BJ (cell line): ENCODE measurements at places on chromosomes 2 and 18.
A peak's percentile ranks its signal among the peaks of the same experiment; 100 is the strongest.

- no peak for DNase-seq
Measured at GRCh38 chr2:34161549-34161948, 562.5 kb upstream of the FAM98A start.

DNA sequence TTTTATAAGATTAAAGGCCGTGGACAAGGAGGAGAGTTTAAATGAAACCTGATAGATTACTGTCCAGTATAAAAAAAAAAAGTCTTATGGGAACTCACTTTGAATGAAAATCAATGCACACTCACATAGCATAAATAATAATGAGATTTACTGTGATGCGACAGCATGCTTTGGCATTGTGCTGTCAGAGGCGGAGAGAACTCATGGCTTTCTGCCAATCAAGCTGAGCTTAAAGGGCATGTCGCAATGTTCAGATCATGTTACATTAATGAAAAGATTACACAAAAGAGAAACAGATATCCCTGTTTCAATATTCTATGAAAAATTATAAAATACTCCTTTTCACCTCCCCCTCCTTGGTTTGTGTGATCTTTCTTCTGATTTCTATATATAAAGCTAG, 310.8 kb downstream of the ERBB4 start:
- DNase-seq = peak; percentile 3

DNA sequence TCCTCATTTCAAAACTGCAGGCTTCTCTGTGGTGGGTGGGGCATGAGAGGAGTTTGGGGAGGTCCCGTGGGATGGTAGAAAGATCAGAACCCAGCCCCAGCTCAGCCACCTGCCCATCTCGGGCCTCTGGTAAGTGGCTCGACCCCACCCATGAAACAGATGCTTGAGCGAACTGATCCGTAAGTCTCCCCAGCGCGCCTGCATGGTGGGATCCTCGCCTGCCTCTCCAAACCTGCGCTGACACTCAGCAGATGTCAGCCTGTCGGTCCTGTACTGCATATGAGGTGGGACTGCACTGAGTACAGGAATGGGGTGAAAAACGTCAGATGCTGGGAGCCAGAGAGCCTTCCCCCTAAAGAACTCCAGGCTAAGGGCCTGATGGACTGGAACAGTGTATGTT, 15.9 kb upstream of the RPL31 start:
- no peak for DNase-seq

DNA sequence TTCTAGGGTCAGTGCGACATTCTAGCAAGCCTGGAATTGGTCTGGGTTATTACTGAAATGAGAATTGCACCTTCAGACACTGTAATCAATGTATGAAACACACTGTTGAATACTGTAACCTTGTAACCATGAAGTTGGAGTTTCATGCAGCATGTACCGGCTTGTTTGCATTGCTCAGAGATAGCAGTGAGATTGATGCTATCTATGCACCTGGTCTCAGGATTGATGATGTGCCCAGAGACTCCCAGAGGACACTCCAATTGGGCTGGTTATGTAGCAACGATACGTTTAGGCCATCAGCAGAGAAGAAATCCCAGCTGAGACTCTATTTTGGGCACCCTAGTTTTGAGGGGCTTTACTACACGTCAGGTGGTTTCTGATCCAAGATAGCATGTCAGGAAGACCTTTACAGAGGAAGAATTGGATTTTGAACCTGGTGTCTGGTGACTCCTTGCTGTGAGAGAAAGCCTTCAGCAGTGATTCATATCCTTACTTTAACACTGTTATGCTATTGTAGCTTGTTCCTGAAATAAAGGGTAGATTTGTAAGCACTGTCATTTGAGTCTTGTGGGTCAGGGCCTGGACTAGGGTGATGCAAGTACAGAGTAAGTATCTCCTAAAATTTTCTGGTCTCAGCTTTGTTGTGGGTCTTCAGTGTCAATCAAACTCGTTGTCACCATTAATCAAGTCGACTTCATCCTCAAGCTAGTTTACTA, 305.1 kb upstream of the GULP1 start:
- DNase-seq = no peak

- no peak for DNase-seq
Measured at GRCh38 chr2:158783923-158784322, 11.2 kb upstream of the DAPL1 start.

GRCh38 chr2:11784747-11785610, 38.5 kb downstream of the LPIN1 start:
- DNase-seq = no peak

DNA sequence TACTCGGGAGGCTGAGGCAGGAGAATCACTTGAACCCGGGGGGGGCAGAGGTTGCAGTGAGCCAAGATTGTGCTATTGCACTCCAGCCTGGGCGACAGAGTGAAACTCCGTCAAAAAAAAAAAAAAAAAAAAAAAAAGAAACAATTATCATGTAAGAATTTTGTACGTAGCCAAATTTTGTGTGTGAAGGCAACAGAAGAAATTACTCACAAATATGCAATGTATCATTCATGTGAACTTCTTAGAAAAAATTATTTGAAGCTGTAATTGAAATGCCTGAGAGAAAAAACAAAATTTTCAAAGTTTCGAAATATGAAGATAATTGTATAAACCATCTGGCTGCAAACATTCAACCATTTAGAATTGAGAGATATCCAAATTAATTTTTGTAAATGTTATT, 204.8 kb upstream of the PARD3B start:
- no peak for DNase-seq

DNA sequence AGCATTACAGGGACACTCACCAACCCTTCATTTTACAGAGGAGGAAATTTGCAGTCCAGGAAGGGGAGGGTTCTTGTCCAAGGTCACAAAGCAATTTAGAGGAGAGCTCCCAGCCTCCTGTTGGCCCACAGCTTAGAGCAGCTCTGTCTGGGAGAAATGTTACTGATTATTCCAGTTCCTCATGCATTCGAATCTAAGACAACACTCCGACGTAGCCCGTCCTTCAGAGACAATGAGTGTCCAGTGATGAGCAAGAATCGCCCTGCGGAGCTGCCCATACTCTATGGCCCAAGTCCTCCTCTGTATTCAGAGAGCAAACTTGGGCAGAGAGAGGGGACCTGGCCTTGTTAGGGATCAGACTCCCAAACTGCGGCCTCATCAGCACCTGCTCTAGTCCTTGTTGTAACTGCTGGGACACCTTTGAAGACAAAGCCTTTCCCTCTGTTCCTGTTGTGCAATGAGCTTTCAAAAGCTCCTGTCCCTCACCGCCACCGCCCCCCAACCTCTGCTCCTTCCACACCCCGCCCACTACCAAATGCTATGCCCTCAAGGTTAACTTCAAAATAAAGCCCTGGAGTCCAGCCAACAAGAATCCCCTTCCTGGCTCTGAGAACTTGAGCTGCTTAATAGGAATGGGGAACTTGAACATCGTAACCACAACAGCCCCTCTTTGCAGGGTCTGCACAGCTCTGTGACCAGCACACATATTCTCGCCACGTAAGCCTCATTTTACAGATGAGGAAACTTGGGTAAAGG, 234.8 kb upstream of the SMAD2 start:
- DNase-seq = no peak

DNA sequence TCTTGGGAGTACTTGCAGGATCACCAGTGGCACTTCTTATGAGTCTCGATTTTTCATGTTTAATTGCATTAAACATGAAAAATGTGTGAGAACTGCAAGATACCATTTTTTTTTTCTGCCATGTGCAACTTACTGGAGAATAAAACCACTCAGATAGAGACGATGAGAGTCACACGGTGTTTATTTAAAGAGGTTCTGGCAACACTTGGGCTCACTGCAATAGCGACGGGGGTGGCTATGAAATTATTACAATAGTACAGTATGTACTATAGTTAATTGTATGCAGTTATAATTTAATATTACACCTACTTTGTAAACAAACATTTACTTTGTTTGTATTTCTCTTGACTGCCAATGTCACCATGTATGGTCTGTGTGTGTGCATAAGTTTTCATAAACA, 479.8 kb downstream of the NUP35 start:
- DNase-seq = no peak

- DNase-seq = no peak
Measured at GRCh38 chr2:230225486-230225885, at the start of gene SP140. TSS of gene SP140 (plus strand) at chr2:230225736. CDS start at chr2:230225845, 109 bp downstream.

DNA sequence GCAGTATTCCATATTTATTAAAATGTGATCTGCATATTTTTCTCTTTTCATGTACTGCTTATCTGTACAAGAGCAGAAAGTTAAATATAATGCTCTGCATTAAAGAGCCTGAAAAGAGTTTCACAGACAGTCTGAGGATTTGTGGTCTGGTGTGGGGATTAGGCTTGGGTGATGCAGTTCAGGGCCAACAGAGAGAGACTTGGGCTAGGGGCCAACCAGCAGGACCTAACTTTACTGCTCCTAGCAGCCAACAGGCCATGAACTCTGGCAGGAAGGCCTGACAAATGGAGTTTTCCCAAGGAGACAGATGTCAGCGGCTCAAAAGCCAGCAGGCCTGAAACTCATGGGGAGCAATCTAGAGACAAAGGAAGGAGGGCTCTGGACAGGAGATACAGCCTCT, 169.6 kb downstream of the LRRTM1 start:
- DNase-seq = no peak

GRCh38 chr2:89818873-89819272, 1127.4 kb downstream of the RPIA start:
- DNase-seq = no peak

GRCh38 chr2:6526093-6526824, 339.4 kb downstream of the CMPK2 start:
- no peak for DNase-seq

DNA sequence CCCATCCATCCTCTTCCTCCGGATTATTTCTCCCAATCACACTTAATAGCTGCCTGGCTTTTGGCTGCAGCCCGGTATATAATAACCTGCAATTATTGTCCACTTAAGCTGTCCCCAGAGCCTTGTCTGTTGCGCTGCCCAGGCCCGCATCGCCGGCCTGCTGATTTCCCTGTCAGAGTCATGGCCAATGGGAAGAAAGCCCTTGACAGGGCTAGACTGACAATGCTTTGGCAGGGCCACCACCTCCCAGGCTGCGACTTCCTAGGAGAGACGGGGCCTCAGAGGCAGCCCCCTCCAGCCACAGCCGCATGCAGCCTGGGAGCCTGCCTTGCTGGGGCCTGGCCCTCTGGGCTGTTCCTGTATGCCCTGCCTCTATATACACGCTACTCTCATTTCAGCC, 10.0 kb upstream of the CELF4 start:
- DNase-seq = no peak

DNA sequence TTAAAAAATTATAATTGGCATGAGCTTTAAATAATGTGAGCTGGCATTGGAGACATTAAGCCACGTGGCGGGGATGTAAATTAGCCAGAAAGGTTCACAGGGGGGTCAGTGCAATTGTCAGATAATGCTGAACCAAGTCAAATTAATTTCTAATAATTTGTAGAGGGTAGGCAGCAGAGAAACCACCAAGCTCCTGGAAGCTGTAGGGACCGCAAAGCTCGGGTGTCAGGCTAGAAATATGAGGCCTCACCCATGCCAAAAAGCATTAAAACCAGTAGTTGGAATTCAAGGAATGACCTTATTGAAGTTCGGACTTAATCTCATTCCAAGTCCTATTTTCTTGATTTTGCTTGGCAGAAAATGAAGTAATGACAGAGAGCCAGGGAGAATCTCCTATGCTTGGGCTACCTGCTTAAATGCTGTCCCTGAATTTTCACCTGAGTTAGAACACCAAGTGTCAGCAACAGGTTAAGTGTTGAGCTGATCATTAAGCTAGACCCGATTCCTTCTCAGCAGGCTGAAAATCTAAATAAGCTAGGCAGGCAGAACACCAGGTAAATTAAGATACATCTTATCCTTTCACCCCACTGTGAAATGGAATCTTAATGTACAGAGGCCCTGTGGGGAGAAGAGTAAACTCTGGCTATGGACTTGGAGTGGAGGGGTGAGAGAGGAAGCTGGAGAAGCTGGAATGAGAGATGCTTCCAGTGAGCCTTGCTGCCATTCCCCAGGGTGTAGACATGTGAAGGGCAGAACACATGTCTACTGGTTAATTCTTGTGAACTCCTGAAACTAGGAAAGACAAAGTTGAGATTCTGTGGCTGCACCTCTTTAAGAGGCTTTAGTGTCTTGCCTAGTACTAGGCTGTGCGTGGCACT, 520.0 kb downstream of the SLC4A3 start:
- peak; percentile 18 for DNase-seq

DNA sequence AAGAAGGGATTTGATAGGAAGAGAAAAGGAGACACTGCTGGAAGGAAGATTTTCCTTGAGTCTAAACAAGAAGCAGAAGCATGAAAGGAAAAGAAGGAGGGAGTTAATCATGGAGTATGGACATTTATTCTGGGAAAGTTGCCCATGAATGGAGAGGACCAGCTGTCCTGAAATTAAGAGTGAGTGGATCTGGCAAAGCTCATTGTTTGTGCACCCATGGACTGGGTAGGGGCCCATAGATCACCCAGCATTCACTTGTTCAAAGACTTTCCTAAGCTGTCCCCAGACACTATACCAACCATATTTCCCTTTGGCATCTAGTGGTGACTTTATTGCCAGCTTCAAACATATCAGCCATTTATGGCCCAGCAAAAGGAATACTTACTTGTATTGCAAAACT, 422.7 kb downstream of the FBXO15 start:
- no peak for DNase-seq

- DNase-seq = no peak
Measured at GRCh38 chr18:74722237-74722636, 124.6 kb downstream of the ZNF407 start.

GRCh38 chr18:58026395-58026794, 17.6 kb upstream of the NEDD4L start:
- no peak for DNase-seq

DNA sequence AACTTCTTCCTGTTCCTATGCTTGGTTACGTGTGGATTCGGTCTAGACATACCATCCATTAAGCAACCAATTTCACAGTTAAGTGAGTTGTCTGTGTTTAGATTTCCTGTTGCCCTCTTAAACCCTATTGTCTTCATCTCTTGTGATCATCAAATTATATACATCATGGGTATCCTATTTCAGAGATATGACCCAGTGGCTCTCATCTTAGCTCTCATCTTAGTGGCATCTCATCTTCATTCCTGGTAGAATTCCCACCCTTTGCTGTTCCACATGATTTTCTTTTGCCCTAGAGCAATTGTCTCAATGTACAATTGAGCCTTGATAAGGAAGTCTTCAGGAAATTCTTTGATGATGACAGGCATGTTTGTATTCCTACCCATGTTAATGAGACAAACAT, 29.4 kb upstream of the FN1 start:
- no peak for DNase-seq

DNA sequence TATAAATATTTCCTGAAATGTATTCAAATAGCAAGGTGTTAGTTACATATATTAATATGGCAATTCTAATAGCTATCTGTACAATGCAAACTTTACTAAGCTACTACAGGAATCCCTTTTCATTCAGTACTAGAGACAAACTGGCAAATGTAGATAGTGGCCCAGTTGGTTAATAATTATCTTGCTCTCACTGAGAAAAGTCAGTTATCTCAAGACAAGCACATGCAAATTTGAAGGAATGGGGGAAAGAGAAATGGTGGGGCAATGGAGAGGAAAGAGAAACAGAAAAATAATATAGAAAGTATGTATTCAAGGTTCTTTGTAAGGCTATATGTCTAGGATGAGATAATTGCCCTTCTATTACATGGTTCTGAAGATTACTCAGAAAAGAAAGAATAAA, 280.0 kb downstream of the FIGN start:
- no peak for DNase-seq

- DNase-seq = no peak
Measured at GRCh38 chr2:24907116-24907515, 12.9 kb downstream of the ADCY3 start.

- DNase-seq = no peak
Measured at GRCh38 chr2:231680285-231680991, 27.9 kb upstream of the PTMA start.

GRCh38 chr2:68730828-68731227, 3.8 kb upstream of the ARHGAP25 start:
- DNase-seq = no peak

- DNase-seq = no peak
Measured at GRCh38 chr2:188478724-188479123, 187.1 kb downstream of the GULP1 start.
